Caco-2 (cell line): ENCODE measurements at places on chromosomes 5 and 9. TPM values are rescaled to one million over a fixed set of nuclear protein-coding genes. Genes with fewer than 3 reads are reported as not detected.
A peak's percentile ranks its signal among the peaks of the same experiment; 100 is the strongest.

Gene SLC34A3
- 0.19 TPM in 1 of 2 replicates, not detected in the other for total RNA-seq

Gene SLC4A9
- total RNA-seq, result 0.11 and 0.35 TPM in 2 replicates

Gene UBTD2
- total RNA-seq, result 32.4 and 33.2 TPM in 2 replicates

Gene ADAMTS2
- total RNA-seq, result 0.05 and 0.23 TPM in 2 replicates

Gene SUSD3
- 2.2 and 2.9 TPM in 2 replicates for total RNA-seq

Gene KIAA1958
- total RNA-seq, result 20.0 and 22.7 TPM in 2 replicates

Gene ORM2
- total RNA-seq, result 45.5 and 46.0 TPM in 2 replicates

Gene IFNA21
- total RNA-seq, result not detected in 2 replicates

GRCh38 chr5:172200476-172200875 is 6.5 kb downstream of the EFCAB9 start:
- no peaks in the 10 kb centered on the region for H3K36me3 ChIP-seq
- no peak overlapping the region for H3K4me3 ChIP-seq
- DNase-seq, result no peak
- H3K27ac ChIP-seq, result no peak overlapping the region
- H3K27me3 ChIP-seq, result no peaks in the 10 kb centered on the region
- H3K4me1 ChIP-seq, result no peaks in the 10 kb centered on the region

DNA sequence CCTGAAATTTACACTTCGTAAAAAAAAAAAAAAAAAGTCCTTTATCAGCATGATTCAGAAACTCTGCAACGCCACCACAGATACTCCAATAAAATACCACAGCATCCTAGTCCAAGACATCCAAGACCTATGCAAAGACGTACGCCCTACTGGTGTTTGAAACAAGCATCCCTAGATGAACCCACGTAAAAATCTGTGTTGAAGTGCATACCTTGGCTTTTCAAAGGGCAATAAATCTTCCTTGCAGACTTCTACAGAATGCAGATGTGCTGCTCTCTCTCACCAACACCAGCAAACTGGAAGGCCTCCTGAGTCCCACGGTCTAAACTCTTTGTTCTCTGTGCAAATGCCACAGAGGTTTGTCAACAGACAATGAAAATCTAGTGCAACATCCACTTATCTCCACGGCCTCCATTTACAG is 38.8 kb downstream of the MYO10 start:
- no peaks in the 10 kb centered on the region for H3K36me3 ChIP-seq
- H3K4me1 ChIP-seq, result peaks cover 64% of the 10 kb centered on the region
- peak; percentile 71 for DNase-seq
- peak overlapping the region; percentile 59 for H3K27ac ChIP-seq

DNA sequence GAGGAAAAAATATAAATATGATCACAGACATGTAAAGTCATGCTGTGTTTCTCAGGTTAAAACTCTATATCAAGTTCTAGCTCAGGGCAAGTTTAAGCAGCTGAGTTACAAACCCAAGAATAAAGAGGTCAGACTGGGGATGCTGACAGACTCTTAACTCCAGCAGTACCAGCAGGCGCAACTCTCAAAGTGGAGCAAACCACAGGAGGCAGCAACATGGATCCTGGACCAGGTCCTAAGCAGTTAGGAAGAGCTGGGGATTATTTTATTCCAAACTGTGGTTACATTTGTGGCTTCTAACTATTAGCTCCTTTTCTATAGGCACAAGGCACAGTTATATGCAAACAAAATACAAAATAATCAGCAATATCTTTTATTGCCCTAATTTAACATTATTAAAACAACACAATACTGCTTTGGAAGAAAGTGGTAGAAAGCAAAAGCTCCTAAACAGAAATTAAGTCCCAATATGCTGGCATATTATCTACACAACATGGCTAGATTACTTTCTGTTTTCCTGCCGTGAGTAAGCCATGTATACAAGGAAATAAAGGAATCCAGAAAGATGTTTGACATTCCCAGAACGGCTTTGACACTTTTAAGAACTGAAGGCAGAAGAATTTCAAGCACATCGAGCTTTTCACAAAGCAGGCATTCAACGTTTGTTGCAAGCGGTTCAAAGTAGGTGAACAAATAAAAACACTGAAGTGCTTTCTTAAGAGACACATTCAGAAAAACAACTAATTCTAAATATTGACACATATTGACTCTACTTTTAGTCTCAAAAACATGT is 378.8 kb upstream of the ZNF608 start:
- no peaks in the 10 kb centered on the region for H3K4me1 ChIP-seq
- no peaks in the 10 kb centered on the region for H3K36me3 ChIP-seq
- no peak for DNase-seq
- no peak overlapping the region for H3K27ac ChIP-seq

- 0 out of 2 replicates have a peak, but pooled peaks cover 3% of the 10 kb centered on the region for H3K4me1 ChIP-seq
- peak overlapping the region; percentile 6 for H3K27ac ChIP-seq
- H3K4me3 ChIP-seq, result no peak overlapping the region
- DNase-seq, result no peak
These were observed 21.5 kb downstream of the XPA start for GRCh38 chr9:97675655-97676054.

GRCh38 chr5:150303070-150303615 is 438 bp upstream of the ARSI start:
- H3K4me1 ChIP-seq, result peaks cover 5% of the 10 kb centered on the region
- DNase-seq, result no peak
- H3K27me3 ChIP-seq, result no peaks in the 10 kb centered on the region
- H3K36me3 ChIP-seq, result no peaks in the 10 kb centered on the region
- peak overlapping the region; percentile 34; the same call in 1 of the 2 replicates for H3K4me3 ChIP-seq

DNA sequence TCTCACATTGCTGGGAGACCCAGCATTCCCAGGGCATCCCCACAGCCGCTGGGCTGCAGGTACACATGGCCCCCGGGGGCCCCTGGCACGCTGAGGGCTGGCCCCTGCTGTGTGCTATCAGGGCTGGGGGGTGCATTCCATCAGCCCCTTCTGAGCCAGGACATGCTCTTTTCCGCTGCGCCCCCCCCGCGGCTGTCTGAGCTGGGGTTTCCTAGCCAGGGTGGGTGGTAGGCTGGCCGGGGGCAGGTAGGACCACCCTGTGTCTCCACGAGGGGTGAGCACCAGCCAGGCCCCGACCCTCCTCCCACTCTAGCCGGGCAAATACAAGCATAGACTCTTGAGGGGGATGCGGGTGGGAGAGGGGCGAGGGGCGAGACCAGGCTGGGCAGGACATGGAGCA is 58.1 kb upstream of the FCN2 start:
- no peaks in the 10 kb centered on the region for H3K27me3 ChIP-seq
- no peak overlapping the region for H3K27ac ChIP-seq
- no peaks in the 10 kb centered on the region for H3K4me1 ChIP-seq

GRCh38 chr5:144377207-144377606 is 206.5 kb downstream of the KCTD16 start:
- DNase-seq, result no peak
- no peak overlapping the region for H3K27ac ChIP-seq
- H3K4me3 ChIP-seq, result no peak overlapping the region
- H3K4me1 ChIP-seq, result no peaks in the 10 kb centered on the region

- no peak for DNase-seq
- no peak overlapping the region for H3K4me3 ChIP-seq
- H3K4me1 ChIP-seq, result peaks cover 22% of the 10 kb centered on the region
- H3K27ac ChIP-seq, result no peak overlapping the region
- no peaks in the 10 kb centered on the region for H3K36me3 ChIP-seq
- H3K27me3 ChIP-seq, result no peaks in the 10 kb centered on the region
These were observed 50.7 kb upstream of the FKTN start for GRCh38 chr9:105507096-105507790.

GRCh38 chr9:125745682-125746016 is 1.5 kb upstream of the PBX3 start:
- H3K27me3 ChIP-seq, result no peaks in the 10 kb centered on the region
- no peaks in the 10 kb centered on the region for H3K36me3 ChIP-seq
- no peak for DNase-seq

DNA sequence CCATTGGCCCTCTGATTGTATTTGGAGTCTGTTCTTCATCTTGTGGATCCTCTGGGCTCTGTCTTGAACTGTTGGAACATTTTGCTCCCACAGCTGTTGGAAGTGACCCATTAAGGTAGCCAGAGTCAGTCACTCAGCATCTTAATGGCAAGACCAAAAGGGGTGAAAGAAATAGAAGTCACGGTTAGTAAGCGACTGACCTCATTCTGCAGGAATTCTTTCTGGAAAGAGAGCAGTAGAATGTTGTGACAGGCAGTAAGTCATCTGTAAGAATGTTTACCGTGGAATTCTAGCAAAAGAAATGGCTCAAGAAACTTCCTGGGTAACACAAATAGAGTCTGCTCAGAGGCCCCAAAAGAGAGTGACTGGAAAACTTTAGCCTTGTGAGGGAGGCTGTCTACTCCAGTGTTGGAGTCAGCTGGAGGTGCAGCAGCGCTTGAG is 28.6 kb upstream of the TNC start:
- H3K36me3 ChIP-seq, result no peaks in the 10 kb centered on the region
- peak overlapping the region; percentile 19 for H3K27ac ChIP-seq
- H3K27me3 ChIP-seq, result no peaks in the 10 kb centered on the region
- DNase-seq, result no peak

GRCh38 chr9:136347472-136348256 is 15.9 kb downstream of the DNLZ start:
- H3K4me3 ChIP-seq, result no peak overlapping the region
- no peaks in the 10 kb centered on the region for H3K36me3 ChIP-seq
- H3K27me3 ChIP-seq, result no peaks in the 10 kb centered on the region
- H3K4me1 ChIP-seq, result peaks cover 20% of the 10 kb centered on the region
- DNase-seq, result no peak
- no peak overlapping the region for H3K27ac ChIP-seq

DNA sequence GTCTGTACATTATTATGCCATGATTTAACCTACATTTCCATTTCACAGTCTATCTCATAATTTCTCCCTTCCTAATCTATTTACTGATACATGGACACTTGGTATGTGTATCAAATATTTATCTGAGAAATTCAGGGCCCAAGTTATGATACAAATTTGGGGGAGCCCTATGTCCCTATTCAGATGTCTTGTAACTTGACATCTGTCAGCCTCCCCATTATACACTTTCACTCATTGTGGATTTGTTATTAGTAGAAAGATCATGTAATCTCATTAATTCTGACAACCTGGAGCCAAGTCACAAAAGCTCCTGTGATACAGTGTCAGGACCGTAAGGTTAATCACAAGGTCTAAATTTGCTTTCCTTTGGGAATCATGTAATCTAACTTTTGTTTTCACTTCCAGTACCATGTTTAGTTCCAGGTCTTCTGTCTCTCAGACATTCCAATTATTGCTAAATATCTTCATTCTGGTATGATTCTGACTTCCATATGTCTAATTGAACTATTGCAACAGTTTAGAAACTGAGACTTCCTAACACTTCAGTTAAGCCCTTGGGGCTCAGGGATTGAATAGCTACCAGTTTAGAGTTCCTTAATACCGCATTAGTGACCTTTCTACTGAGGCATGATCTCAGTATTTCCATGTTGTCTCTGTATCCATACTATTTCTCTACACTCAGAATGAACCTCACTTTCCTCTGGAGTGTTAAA is 182.9 kb upstream of the NUDT12 start:
- H3K27ac ChIP-seq, result no peak overlapping the region
- DNase-seq, result no peak

DNA sequence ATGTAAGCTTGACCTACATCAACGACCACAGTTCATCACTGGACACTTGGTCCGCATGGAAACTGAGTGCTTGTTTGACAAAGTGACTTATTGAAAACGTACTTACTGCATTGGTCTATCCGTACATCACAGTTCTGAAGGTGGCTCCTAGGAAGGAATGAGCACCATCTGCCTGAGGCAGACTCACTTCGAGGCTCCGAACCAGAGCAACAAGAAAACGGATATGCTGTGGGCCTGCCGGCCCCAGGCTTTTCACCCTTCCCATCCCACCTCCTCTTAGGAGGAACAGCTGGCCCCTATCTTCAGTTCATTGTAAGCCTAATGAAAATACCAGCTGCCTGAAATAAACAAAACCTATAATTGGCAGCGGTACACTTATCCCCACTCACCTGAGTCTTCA is 67.2 kb upstream of the TSLP start:
- no peak for DNase-seq
- H3K4me3 ChIP-seq, result no peak overlapping the region
- no peak overlapping the region for H3K27ac ChIP-seq

DNA sequence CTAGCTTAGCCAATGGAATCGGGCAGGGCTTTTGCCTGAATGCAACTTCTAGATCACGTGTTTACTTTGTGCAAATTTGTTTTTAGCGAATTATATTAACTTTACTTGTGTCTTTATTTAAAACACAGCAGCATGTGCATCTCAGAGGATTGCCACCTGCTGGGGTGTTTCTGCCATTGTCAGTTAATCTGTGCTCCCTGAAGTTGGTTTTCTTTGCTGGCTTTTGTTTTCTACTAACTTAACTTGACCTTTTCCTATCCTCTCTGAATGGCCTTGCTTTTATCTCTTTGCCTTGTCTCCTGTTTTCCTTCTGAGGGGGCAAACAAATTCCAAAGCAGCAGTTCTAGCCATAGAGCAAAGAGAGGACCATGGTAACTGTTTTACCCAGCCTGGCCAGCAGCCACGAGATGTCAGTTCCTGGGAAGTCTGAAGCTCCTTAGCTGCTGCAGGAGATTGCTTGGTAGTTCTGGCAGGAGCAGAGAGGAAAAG is 67.6 kb downstream of the ARHGEF28 start:
- no peak overlapping the region for H3K27ac ChIP-seq
- no peak overlapping the region for H3K4me3 ChIP-seq
- no peaks in the 10 kb centered on the region for H3K4me1 ChIP-seq
- no peaks in the 10 kb centered on the region for H3K36me3 ChIP-seq

- no peak for DNase-seq
- no peaks in the 10 kb centered on the region for H3K4me1 ChIP-seq
- H3K36me3 ChIP-seq, result no peaks in the 10 kb centered on the region
- H3K27me3 ChIP-seq, result no peaks in the 10 kb centered on the region
These were observed 24.7 kb upstream of the TNFSF8 start for GRCh38 chr9:114954956-114955582.

- no peak overlapping the region for H3K4me3 ChIP-seq
- no peaks in the 10 kb centered on the region for H3K27me3 ChIP-seq
- peak overlapping the region; percentile 13 for H3K27ac ChIP-seq
These were observed 9.2 kb upstream of the LCN15 start for GRCh38 chr9:136773386-136774044.

- H3K36me3 ChIP-seq, result no peaks in the 10 kb centered on the region
- H3K27ac ChIP-seq, result no peak overlapping the region
- no peak for DNase-seq
These were observed 10.1 kb upstream of the FSD1L start for GRCh38 chr9:105437704-105438103.

DNA sequence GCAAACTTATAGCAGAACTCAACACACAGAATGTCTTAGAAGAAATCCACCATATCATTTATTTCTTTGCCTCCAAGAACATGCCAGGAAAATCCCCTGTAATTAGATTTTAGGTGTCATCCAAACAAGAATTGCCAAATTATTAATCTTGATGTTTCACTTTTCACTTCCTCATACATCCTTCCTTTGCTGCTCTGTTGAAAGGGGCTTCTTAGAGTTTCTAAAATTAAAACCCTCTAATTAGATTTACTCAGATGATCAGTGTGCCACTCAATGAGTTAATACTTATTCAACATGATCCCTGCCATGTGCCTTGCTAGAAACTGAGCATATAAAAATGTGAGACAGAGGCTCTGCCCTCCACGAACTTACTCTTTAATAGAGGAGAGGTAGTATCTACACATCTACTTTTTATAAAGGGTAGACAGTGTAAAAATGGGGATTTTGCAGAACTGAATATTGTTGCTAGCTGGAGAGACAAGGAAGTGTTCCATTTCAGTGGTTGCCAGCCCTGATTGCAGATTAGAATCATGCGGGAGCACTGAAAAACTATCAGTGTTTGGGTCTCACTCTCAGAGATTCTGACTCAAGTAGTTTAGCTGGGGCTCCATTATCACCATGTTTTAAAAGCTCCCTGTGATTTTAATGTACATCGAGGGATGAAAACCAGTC is 498.4 kb downstream of the TLE4 start:
- no peaks in the 10 kb centered on the region for H3K4me1 ChIP-seq
- H3K4me3 ChIP-seq, result no peak overlapping the region
- no peak for DNase-seq
- H3K27ac ChIP-seq, result no peak overlapping the region
- H3K36me3 ChIP-seq, result no peaks in the 10 kb centered on the region
